ENCODE measurements at places on chromosomes 4 and X.

DNA sequence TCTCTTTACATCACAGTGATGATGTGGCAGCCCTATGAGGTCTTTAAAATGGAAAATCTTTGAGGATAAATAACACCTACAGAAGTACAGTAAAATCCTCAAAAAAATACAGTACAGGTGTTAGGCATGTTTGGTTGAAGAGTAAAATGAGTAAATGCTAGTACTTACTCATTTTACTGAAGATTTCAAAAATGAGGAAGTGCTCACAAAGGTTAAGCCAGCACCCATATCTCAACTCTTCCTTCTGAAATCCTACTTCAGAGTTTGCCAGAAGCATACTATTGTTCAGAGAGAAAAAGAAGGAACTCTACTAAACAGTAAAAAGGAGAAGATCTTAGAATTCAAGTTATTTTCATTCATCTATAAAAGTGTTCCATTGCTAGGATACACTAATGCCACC, 130.9 kb downstream of the CBR4 start:
- DNase-seq: no peak

DNA sequence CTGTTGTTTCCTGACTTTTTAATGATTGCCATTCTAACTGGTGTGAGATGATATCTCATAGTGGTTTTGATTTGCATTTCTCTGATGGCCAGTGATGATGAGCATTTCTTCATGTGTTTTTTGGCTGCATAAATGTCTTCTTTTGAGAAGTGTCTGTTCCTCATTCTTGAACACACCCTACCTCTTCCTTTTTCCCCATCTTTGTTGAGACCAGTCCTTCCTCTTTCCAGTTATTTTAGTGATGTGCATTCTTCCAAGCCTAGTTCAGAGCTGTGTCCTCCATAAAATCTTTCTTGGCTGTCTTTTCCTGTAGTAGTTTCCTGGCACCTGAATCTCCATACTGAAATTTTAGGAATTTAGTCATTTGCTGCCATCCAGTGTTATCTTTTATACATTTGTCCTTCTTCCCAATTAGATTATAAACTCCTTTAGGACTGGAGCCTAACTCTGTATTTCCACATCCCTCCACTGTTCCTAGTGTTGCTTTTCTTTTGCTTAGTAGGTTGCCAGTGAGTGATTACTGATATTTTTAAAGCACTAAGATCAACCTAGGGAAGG, 11.4 kb downstream of the FHIP1A start:
- DNase-seq: no peak

GRCh38 chrX:13471269-13471668, 98.1 kb upstream of the EGFL6 start:
- no peak for DNase-seq

DNA sequence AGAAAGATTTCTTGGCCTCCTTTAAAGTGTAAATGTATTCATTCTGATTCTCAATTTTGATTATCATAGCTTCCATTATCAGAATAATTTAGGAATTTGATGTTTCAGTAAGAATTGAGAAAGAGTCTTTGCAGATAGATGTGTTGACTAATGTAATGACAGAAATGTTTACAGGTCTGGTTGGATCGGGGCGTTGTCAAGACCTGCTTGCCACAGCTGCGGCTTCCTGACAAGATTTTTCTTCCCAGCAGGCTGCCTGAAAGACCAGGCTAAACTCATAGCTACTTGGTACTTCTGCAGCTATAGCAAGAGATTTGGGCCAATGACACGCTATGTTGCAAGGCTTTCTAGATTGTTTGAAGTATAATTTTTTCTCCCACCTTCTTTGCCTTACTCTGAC, 91.5 kb upstream of the ANKRD50 start:
- no peak for DNase-seq

GRCh38 chrX:16783452-16783851, 2.8 kb upstream of the TXLNG start:
- no peak for DNase-seq

GRCh38 chr4:88731381-88731780, 33.8 kb upstream of the NAP1L5 start:
- no peak for DNase-seq

DNA sequence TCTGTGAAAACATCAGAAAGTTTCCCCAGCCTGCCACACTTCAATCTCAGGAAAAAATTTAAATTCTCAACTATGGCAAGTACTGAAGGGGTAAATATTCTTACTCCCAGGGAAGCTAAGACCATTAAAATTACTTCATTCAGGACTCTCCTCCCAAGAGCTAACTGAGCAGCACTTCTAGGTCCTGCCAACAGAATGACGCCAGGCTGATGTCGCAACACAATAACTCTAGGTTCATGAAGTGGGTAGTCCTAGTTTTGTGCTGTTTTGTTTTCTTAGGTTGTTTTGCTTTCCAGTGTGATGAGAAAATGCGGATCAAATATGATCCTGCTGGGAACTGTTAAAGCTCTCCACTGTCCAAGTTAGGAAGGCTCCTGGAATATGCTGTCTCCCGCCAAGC, 180.0 kb downstream of the NKX6-1 start:
- DNase-seq: no peak

DNA sequence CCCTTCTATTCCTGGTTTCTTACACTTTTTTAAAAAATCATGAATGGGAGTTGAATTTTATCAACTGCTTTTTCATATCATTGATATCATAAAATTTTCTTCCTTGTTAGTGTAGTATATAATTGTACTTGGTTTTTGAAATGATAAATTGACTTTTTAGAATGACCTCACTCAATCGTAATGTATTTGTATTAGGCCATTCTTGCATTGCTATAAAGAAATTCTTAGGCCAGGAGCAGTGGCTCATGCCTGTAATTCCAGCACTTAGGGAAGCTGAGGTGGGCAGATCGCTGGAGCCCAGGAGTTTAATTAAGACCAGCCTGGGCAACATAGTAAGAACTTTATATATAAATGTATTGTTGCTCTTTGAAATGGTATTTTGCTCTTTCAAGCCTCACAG, 6.3 kb downstream of the EXOC1 start:
- no peak for DNase-seq

GRCh38 chr4:18698119-18698883, 676.7 kb upstream of the LCORL start:
- DNase-seq: no peak

DNA sequence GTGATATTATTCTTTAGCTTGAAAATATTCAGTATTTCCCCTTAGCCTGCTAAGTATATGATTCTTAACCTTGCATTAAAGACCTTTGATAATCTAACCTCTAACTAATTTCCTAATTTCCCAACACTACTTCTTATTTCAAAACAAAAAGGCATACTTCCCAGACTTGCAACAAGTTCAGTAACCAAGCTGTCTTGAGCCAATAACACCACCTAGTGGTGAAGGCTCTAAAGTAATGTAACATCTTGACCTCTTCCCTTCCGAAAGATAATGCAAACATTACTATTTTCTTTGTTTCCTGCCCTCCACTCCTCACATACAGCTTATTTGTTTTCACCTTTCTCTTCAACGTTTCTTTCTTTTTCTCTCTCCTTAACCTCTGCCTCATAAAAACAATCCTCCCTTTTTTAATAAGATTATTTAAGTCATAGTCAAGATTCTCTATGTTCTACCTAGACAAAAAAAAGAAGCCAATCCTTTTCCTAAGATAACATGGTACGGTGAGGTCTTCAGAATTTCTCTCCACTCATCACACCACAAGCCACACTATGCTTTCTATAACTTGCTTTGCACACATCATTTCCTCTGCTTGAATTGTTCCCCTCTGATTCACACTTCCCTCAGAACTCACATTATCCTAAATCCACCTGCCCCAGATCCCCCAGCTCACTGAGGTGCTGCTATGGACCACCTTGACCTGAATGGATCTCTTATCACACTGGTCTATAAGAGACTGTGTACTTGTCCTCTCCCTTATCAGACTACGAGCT, 3.5 kb downstream of the FAT1 start:
- no peak for DNase-seq

DNA sequence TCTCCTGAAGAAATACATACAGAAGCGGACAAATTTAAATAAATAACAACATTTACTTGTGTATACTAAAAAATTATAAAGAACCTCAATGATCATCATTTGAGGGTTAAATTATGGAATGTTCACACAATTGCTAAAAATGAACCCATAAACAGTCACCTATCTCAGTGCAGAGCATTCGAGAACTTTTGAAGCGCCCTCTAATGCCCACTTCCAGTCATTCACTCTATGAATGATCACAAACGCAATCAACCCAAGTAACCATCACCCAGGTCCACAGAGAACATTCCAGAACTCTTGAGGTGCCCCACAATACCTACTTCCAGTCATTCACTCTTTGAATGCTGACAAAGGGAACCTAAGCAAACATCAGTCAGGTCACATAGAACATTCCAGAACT, 103.5 kb upstream of the PLAC1 start:
- no peak for DNase-seq

DNA sequence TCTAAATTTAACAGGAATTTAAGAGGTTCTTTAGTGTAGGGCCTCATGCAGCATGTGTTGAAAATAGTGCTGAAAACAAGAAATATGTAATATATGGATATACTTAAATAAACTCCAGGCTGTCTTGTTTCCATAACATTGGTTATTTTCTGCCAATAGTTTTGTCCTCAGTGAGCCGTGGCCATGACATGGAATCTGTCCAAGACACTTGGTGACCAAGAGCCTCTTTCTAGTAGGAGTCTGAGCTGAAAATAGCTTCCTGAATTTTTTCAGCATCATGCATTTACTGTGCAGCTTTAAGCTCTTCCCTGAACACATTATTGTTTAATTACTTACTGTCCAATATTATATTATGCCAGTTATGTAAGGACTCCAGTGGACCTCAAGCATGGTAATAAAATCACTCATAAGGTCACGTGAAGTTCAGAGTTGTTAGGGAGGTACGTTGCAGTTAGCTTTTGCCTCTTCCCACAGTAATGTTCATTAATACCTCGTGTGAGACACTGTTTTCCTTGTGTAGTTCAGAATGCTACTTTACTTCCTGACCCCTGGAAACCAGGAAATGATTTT, 488.2 kb downstream of the GRID2 start:
- DNase-seq: no peak
